ENCODE measurements at places on chromosomes 16 and 17. TPM values are rescaled to one million over a fixed set of nuclear protein-coding genes. Genes with fewer than 3 reads are reported as not detected.

- DNase-seq: no peak
These were observed 5.7 kb downstream of the CACNG1 start for GRCh38 chr17:67050066-67050465.

DNA sequence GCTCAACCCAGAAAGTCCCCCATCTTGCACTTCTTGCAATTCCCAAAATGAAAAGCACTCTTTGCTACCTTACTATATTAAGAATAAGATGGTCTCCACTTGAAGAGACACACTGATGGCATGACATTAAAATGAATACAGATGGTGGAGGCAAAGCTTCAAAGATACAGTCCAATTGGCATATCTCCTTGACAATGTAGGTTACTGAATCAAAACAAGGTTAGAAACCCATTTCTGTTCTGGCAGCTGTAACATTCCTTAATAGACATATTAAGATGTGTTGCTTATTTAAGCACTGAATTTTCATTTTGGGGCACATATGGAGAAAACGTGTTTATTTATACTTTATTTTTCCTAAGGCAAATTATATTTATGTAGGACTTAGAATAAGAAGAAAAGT, 1262.8 kb upstream of the CDH8 start:
- no peak for DNase-seq

PRR15L gene
- not detected for total RNA-seq

- DNase-seq: no peak
These were observed 40.9 kb downstream of the FBXL20 start for GRCh38 chr17:39360537-39360936.

- no peak for DNase-seq
These were observed 4.4 kb downstream of the MYL4 start for GRCh38 chr17:47213540-47213939.

SLC13A2 gene
- total RNA-seq: not detected

- no peak for DNase-seq
These were observed 22.8 kb downstream of the ATP6V0D1 start for GRCh38 chr16:67458121-67458641.

DNA sequence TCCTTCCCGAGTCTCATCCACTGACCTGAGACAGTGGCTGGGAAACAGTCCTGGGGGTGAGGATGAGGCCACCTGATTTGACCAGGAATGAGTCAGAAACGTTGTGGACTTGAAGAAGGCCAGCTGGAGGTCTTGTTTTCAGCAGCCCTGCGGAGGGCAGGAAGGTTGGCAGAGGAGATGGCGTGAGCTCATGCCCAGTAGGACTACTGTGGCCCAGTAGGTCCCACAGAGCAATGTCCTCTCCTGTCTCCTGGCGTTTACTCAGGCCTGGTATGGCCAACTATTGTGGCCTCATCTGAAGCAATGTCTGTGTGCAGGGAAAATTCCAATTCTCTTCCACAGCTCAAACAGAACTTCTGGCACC, 84.1 kb upstream of the DNAJA2 start:
- no peak for DNase-seq

IGF2BP1 gene
- total RNA-seq: 6.4 TPM

TMEM235 gene
- total RNA-seq: not detected

All from fibroblast of villous mesenchyme (primary cell).